ENCODE measurements at places on chromosomes 4 and X. TPM values are rescaled to one million over a fixed set of nuclear protein-coding genes. Genes with fewer than 3 reads are reported as not detected.

Gene SLC25A14
- 13.2 TPM for total RNA-seq

Gene RAI2
- total RNA-seq: not detected

Gene APEX2
- 8.0 TPM for total RNA-seq

Gene XG
- 16.3 TPM for total RNA-seq

Gene PDZD4
- total RNA-seq: 1.5 TPM

Gene TMEM150C
- total RNA-seq: 0.22 TPM

Gene CDS1
- total RNA-seq: not detected

DNA sequence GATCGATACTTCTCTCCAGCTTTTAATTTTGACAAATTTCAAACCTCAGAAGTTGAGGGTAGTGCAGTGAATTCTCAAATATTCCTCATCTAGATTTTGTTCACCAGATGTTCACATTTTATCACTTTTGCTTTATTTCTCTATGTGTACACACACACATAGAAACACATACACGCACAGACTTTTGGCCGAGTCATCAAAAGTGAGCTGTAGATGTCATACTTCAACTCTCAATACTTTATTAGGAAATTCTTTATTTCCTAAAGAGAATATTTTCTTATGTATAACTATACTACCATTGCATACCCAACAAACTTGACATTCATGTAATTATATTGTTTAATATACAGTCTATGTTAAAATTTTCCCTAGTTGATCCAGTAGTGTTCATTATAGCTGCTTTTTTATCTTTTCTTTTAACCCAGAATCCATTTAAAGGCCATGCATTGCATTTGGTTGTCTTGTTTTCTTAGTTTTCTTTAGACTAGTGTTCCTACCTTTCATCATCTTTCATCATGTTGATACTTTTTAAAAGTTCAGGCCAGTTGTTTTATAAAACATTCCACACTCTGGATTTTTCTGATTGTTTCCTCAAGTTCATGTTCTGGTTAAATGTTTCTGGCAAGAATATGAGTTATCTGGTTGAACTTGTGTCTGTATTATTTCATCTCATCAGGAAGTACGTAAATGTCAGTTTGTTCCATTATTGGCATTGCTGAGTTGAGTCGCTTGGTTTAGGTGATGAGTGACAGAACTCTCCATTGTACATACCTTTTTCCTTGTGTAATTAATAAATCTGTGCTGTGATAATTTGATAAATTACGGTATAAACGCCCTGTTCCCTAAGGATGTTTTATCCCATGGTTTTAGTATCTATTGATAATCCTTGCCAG lies 94.1 kb upstream of the TLR2 start:
- no peaks in the 10 kb centered on the region for H3K27me3 ChIP-seq
- peaks cover 5% of the 10 kb centered on the region for H3K36me3 ChIP-seq
- no peak overlapping the region for H3K4me3 ChIP-seq
- DNase-seq: no peak

DNA sequence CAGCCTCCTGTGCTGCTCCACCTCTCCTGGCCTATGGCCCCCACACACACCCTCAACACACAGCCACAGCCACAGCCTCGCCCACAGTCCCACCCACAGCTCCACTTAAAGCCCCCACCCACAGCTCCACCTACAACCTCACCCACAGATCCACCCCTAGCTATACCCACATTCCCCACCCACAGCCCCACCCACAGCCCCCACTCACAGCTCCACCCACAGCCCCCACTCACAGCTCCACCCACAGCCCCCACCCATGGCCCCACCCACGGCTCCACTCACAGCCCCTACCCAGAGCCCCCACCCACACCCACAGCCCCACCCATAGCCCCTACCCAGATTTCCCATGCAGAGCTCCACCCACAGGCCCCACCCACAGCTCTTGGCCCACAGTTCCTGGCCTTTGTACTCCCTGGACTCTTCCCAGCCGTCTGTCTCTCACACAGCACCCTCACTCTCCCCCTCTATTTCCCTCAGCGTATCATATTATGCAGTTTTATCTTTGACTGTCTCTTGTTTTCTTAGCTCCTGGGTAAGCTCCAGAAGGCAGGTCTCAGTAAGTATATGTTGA lies 322.5 kb downstream of the EVC2 start:
- no peak overlapping the region for H3K4me3 ChIP-seq
- no peaks in the 10 kb centered on the region for H3K36me3 ChIP-seq
- no peak for DNase-seq
- no peaks in the 10 kb centered on the region for H3K27me3 ChIP-seq
- 0 out of 2 replicates have a peak, but pooled peaks cover 7% of the 10 kb centered on the region for H3K4me1 ChIP-seq
- H3K27ac ChIP-seq: no peak overlapping the region

DNA sequence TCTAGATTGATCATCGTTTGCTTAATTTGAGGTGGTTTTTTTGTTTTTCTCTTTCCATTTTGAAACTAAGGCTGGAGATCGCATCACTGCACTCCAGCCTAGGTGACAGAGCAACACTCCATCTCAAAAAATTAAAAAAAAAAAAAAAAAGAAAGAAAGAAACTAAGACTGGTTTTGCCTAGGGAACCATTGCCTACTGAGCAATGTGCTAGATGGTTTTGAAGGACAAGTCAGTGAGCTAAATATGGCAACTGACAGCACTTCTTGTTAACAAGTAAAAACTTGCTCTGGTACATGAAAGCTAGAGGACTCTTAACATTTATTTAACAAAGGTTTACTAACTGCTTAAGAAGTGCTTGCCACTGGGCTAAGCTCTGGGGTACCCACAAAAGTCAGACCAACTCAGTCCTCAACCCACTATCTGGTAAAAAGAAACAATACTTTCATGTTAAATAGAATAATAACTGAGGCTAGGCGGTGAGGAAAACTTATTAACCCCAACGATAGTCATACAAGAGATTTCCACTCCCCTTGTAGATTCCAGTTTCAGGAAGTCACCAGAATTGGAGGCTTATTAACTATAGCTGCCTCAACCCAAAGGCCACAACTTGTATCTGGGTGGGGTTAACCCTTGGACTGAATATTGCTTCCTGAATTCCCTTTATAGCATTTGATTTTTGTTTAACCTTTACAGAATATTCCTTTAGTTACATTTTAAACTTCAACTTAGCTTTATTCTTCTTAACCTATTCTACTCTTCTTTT lies 111.6 kb downstream of the FRYL start:
- H3K4me1 ChIP-seq: peaks cover 10% of the 10 kb centered on the region
- DNase-seq: no peak
- H3K27ac ChIP-seq: no peak overlapping the region
- no peaks in the 10 kb centered on the region for H3K36me3 ChIP-seq
- H3K4me3 ChIP-seq: no peak overlapping the region

GRCh38 chr4:183571350-183571941 lies 66.6 kb downstream of the ING2 start:
- no peak overlapping the region for H3K4me3 ChIP-seq
- peak; percentile 42 for DNase-seq
- peaks cover 12% of the 10 kb centered on the region for H3K27me3 ChIP-seq

GRCh38 chr4:130591091-130591490 lies 1495.1 kb downstream of the C4orf33 start:
- no peak overlapping the region for H3K4me3 ChIP-seq
- no peaks in the 10 kb centered on the region for H3K36me3 ChIP-seq
- no peak for DNase-seq

DNA sequence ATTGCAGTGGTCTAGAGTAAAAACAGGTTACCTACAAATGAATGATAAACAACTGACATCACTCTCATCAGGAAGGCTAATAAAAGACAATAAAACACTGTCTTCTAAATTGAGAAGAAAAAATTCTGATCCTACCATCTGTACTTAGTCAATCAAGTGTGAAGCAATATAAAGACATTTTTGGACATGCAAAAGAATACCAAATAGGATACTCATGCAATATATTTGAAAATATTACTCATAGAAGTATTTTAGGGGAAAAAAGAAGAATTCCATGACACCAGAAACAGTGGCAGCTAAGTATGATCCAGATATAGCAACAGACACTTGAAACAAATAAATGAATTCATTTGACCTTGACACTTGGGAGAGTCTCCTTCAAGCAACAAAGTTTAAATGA lies 63.8 kb upstream of the FAM120C start:
- peak; percentile 43 for DNase-seq
- no peaks in the 10 kb centered on the region for H3K36me3 ChIP-seq
- no peaks in the 10 kb centered on the region for H3K4me1 ChIP-seq
- 0 out of 2 replicates have a peak overlapping the region, but pooled peaks have one; percentile 15 for H3K27ac ChIP-seq
- no peaks in the 10 kb centered on the region for H3K27me3 ChIP-seq

GRCh38 chr4:83657336-83657735 lies 121.4 kb downstream of the GPAT3 start:
- H3K4me3 ChIP-seq: no peak overlapping the region
- H3K27ac ChIP-seq: no peak overlapping the region
- no peaks in the 10 kb centered on the region for H3K36me3 ChIP-seq
- H3K27me3 ChIP-seq: no peaks in the 10 kb centered on the region

DNA sequence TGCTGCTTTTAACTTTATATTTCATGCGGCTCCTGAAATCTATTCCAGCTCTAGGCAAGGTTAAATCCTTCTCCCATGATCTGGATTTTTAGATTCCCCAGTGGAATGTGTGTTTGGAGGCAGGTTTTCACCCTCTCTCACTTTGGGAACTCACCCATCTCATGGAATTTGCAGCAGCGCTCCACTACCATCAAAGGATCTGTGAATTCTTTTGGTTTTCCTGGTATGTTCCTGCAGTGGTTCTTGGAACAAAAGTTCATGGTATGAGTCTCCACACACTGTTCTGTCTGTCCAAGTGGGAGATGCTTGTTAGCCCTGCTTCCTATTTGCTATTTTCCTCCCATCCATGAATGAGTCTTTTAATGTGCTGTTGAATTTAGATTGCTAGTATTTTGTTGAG lies 14.0 kb downstream of the APOOL start:
- no peaks in the 10 kb centered on the region for H3K4me1 ChIP-seq
- H3K4me3 ChIP-seq: no peak overlapping the region
- H3K27ac ChIP-seq: no peak overlapping the region
- no peaks in the 10 kb centered on the region for H3K36me3 ChIP-seq
- no peak for DNase-seq

GRCh38 chr4:140662082-140662869 lies 93.5 kb upstream of the UCP1 start:
- no peaks in the 10 kb centered on the region for H3K4me1 ChIP-seq
- H3K27me3 ChIP-seq: no peaks in the 10 kb centered on the region
- H3K4me3 ChIP-seq: no peak overlapping the region

- H3K4me1 ChIP-seq: peaks cover 4% of the 10 kb centered on the region
- H3K4me3 ChIP-seq: no peak overlapping the region
- DNase-seq: no peak
- no peaks in the 10 kb centered on the region for H3K27me3 ChIP-seq
- H3K27ac ChIP-seq: no peak overlapping the region
- no peaks in the 10 kb centered on the region for H3K36me3 ChIP-seq
Observed at GRCh38 chrX:100931925-100932285, 3.2 kb upstream of the XKRX start.

DNA sequence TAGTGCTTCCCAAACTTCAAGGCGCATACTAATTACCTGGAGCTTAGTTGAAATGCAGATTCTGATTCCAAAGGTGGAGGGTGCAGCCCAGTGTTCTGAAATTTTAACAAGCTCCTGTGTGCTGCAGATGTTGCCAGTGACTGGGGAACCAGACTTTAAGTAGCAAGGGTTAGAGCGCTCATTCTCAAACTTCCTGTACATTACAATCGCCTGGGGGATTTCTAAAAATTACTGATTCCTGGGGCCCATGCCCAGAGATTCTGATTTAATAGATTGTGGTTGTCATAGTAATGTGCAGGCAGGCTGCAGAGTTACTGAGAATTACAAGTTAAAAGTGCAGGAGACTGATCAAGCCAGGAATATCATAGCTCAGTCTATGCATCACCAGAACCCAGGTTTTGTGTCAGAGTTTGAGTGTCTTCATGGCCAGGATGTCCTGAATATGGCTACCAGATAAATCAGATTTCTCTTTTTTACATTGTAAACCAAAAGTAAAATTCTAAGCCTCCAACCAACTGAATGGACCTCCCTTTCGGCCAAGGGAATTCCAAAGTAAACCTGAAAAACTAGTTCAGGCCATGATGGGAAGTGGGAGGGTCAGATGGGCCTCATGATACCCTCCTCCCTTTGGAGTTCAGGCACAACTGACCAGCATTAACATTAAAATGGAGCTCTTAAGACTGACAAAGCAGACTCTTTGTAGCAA lies 121.6 kb downstream of the ATXN3L start:
- no peaks in the 10 kb centered on the region for H3K4me1 ChIP-seq
- H3K27me3 ChIP-seq: no peaks in the 10 kb centered on the region
- no peak for DNase-seq
- no peak overlapping the region for H3K4me3 ChIP-seq

- no peak overlapping the region for H3K4me3 ChIP-seq
- no peak for DNase-seq
- no peaks in the 10 kb centered on the region for H3K27me3 ChIP-seq
- no peak overlapping the region for H3K27ac ChIP-seq
Observed at GRCh38 chrX:40805404-40805803, 70.1 kb upstream of the MED14 start.

GRCh38 chrX:19721726-19722370 lies 165.6 kb downstream of the SH3KBP1 start:
- H3K27me3 ChIP-seq: no peaks in the 10 kb centered on the region
- H3K4me1 ChIP-seq: peaks cover 7% of the 10 kb centered on the region
- no peaks in the 10 kb centered on the region for H3K36me3 ChIP-seq
- no peak overlapping the region for H3K27ac ChIP-seq
- no peak overlapping the region for H3K4me3 ChIP-seq
- peak; percentile 34 for DNase-seq

DNA sequence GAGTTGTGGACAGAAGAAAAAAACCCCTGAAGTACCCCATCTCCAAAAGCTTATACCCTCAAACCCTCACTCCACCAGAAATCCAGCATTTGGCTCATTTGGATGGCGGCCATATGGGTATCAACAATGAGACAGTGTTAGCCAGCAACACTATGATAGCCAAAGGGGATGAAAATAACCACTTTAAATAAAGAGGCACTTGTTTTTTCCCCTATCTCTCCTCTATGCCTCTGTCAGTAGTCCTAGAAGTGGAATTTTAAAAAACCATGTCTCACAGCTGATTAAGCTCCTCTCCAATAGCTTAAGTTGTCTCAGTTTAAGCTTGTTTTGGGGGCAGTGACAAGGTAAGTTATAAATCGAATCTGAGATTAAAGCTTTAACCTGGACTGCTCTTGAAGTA lies 124.0 kb downstream of the MOSPD2 start:
- no peaks in the 10 kb centered on the region for H3K4me1 ChIP-seq
- DNase-seq: no peak
- no peaks in the 10 kb centered on the region for H3K27me3 ChIP-seq
- H3K4me3 ChIP-seq: no peak overlapping the region
- no peak overlapping the region for H3K27ac ChIP-seq

DNA sequence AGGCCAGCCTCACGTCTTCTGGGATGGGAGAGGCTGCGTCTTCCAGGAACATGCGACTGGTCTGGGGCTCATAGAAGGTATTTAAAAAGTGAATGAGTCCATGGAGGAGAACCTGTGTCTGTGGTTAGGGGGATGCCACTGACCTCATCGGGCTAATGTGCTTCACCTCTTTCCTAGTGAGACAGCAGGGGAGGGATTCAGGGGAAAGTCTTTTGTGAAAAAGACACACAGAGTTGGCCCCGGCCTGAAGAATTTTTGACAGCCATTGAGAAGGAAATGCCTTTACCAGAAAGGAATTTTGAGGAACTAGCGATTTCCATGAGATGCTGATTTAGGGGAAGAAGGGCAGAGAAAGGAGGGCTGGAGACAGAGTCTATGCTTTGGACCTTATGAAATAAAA lies 11.0 kb upstream of the C4orf50 start:
- DNase-seq: no peak
- no peak overlapping the region for H3K4me3 ChIP-seq
- no peaks in the 10 kb centered on the region for H3K36me3 ChIP-seq
- H3K27me3 ChIP-seq: no peaks in the 10 kb centered on the region

- no peaks in the 10 kb centered on the region for H3K36me3 ChIP-seq
- H3K4me3 ChIP-seq: no peak overlapping the region
- no peaks in the 10 kb centered on the region for H3K27me3 ChIP-seq
- H3K27ac ChIP-seq: peak overlapping the region; percentile 58
Observed at GRCh38 chrX:136163689-136164088, 16.4 kb downstream of the FHL1 start.
